ENCODE measurements at places on chromosomes 7 and 10. TPM values are rescaled to one million over a fixed set of nuclear protein-coding genes. Genes with fewer than 3 reads are reported as not detected.

The OR13A1 gene
- not detected for total RNA-seq

- no peaks in the 10 kb centered on the region for H3K36me3 ChIP-seq
- DNase-seq = no peak
- no peaks in the 10 kb centered on the region for H3K4me1 ChIP-seq
- no peak overlapping the region for H3K4me3 ChIP-seq
Measured at GRCh38 chr7:53015463-53015862, 20.0 kb upstream of the POM121L12 start.

The LAMB1 gene
- not detected for total RNA-seq

DNA sequence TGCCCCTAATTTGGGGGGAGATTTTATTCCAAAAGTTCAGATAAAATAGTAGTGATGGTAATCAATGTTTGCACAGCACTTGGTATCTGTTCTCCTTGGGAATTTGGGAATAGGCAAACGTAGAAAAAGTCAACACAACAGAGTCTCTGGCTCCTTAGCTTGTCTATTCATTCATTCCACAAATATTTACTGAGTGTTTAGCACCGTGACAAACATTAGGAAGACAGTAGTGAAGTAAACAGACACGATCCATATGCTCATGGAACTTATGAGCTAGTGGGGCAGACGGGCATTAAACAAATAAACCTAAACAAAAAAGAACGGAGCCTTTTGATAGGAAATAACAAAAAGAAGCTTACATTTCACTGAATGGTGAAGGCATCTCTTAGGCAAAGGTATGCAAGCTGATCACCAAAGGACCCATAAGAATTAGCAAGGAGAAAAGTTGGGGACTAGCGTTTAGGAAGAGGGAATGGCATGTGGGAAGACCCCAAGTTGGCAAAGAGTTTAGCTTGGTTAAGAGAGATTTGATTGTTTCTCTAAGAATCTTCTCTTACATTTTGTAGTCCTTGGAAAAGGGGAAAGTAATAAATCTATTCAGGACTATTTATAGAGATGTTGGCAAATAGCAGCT, 243.9 kb upstream of the NPY start:
- no peaks in the 10 kb centered on the region for H3K4me1 ChIP-seq
- H3K27me3 ChIP-seq = no peaks in the 10 kb centered on the region
- H3K27ac ChIP-seq = no peak overlapping the region
- H3K36me3 ChIP-seq = no peaks in the 10 kb centered on the region
- DNase-seq = no peak

DNA sequence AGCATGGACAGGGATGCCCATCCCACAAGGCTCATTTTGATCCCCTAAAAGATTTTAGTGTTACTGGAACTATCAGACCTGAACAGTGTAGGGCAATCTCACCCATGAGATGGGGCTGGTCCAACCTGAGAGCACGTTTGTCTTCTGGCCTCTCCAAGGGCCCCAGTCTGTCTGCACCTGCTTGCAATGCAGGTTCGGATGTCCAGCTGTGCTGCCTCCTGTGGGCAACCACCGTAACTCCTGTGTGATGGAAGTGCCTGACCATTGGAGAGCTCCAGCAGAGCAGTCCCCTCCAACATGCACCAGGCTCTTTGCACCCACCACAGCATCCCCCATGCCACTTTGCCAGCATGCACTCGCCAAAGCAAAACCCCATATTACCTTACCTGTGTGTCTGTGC, 290.1 kb upstream of the KCND2 start:
- no peaks in the 10 kb centered on the region for H3K36me3 ChIP-seq
- no peak overlapping the region for H3K4me3 ChIP-seq
- H3K27me3 ChIP-seq = no peaks in the 10 kb centered on the region
- H3K4me1 ChIP-seq = no peaks in the 10 kb centered on the region
- DNase-seq = no peak

The IGFBP1 gene
- not detected for total RNA-seq

DNA sequence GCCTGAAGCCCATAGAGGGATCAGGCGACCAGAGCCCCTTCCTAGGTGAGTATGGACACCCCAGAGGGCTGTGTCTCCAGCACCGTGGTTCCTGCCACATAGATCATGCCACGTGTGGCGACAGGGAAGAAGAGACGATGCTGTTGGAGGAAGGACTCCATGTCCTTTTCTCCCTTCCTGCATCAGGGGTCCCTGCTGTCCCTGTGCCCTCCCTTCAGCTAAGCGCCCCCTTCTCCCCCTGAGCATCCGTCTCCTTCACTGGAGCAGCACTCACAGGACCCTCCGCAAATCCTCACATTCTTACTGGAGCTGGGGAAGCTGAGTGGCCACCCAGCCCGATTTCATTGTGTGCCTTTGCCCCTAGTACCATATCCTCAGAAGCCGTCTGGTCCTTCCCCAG, 85.6 kb upstream of the NPS start:
- H3K4me3 ChIP-seq = no peak overlapping the region
- H3K27me3 ChIP-seq = no peaks in the 10 kb centered on the region
- no peaks in the 10 kb centered on the region for H3K36me3 ChIP-seq
- H3K27ac ChIP-seq = no peak overlapping the region
- no peaks in the 10 kb centered on the region for H3K4me1 ChIP-seq

DNA sequence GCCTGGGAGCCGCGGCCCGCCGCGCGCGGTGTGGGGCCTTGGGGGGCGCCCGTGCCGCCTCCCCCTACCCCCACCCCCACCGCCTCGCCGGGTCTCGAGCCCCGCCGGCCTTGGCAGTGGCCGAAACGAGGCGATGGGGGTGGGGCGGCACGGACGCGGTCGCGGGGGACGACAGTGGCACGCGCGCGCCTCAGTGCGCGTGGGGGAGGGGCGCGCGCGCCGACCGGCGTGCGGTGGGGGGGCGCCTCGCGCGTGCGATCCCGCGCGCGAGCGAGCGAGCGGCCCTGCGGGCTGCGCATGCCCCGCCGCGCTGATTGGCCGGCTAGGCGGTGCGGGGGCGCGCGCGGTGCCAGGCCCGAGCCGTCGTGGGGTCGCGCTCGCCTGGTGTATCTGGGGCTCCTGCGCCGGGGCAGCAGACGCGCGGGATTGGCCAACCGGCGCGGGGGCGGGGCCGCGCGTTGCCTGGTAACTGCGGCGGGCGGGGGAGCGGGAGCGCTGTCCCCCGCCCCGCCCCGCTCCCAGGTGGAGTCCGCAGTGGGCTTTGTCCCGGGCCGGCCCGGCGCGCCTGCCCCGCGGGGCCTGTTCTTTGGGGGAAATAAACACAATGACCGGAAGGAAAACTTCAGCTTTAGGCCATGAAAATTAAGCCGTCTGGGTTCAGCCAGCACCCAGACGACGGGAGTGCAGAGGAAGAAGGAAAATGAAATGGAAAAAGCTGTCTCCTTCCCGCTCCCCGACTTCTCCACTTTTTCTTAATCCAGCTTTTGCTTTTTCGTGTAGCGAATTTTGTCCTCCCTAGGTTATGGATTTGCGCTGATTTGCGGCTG, 873 bp downstream of the GTF2I start:
- H3K36me3 ChIP-seq = no peaks in the 10 kb centered on the region
- no peaks in the 10 kb centered on the region for H3K27me3 ChIP-seq
- peak; percentile 90 for DNase-seq
- peak overlapping the region; percentile 69 for H3K27ac ChIP-seq
- H3K4me3 ChIP-seq = peak overlapping the region; percentile 58

DNA sequence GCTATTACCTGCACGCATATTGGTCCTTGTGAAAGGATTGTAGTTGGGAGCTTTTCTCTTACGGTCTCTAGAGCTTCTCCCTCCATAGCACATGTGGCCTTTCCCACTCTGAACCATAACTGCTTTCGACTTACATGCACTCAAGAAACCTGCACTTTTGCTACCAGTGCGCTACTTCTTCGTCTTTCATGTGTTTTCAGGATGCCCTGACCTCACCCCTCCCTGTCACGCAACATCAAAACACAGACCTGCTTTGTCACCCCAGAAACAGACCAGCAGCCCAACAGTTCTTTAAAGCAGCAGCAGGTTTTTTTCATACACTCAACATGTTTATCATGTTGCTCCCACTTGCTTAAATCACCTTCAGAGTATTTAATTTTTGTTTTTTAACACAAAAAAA, 243.5 kb upstream of the TCF7L2 start:
- H3K27me3 ChIP-seq = no peaks in the 10 kb centered on the region
- no peak overlapping the region for H3K4me3 ChIP-seq
- no peaks in the 10 kb centered on the region for H3K36me3 ChIP-seq
- DNase-seq = no peak
- H3K27ac ChIP-seq = no peak overlapping the region
- no peaks in the 10 kb centered on the region for H3K4me1 ChIP-seq

- no peak overlapping the region for H3K27ac ChIP-seq
- DNase-seq = no peak
- no peaks in the 10 kb centered on the region for H3K36me3 ChIP-seq
- no peaks in the 10 kb centered on the region for H3K27me3 ChIP-seq
- no peaks in the 10 kb centered on the region for H3K4me1 ChIP-seq
Measured at GRCh38 chr10:16689227-16689626, 128.0 kb downstream of the RSU1 start.

The TCF7L2 gene
- 0.89 TPM for total RNA-seq

The OGDH gene
- total RNA-seq = 93.8 TPM

- no peak overlapping the region for H3K27ac ChIP-seq
- H3K4me3 ChIP-seq = no peak overlapping the region
- DNase-seq = no peak
- H3K27me3 ChIP-seq = no peaks in the 10 kb centered on the region
Measured at GRCh38 chr7:112571852-112572607, 91.2 kb downstream of the LSMEM1 start.

GRCh38 chr7:16915405-16915804, 33.6 kb upstream of the AGR3 start:
- no peaks in the 10 kb centered on the region for H3K4me1 ChIP-seq
- no peak overlapping the region for H3K4me3 ChIP-seq

DNA sequence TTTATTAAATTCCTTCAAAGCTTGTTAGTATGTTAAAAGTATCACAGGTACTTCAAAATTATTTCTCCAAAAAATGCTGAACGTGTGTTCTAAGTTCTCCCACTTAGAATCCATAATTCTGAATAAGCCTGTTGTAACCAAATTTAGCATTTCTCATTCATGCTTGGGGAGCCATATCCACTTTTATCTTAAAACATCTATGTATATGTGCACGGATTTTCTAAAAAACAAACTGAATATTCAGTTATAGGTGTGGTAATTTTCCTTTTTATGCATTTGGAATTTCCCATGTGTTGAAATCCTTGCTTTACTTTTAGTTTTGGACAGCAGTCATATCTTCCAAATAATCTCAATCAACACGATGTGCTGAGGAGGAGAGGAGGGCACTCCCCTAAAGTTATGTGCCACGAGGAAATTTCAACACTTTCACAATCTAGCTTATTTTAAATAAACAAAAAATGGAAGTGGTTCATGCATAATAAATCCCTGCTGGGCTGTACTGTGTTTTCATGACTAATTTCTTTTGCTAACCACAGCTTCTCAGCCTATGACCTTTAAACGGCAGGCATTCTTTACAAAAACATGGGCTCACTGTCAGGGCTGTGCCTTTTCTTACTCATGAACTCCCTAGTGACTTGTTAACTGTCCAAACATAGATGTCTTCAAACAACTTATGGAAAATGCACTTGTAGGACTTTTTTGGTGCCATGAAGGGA, 380.3 kb upstream of the SEMA3C start:
- H3K36me3 ChIP-seq = no peaks in the 10 kb centered on the region
- H3K27ac ChIP-seq = no peak overlapping the region
- no peaks in the 10 kb centered on the region for H3K27me3 ChIP-seq
- H3K4me1 ChIP-seq = no peaks in the 10 kb centered on the region
- no peak overlapping the region for H3K4me3 ChIP-seq
- no peak for DNase-seq

DNA sequence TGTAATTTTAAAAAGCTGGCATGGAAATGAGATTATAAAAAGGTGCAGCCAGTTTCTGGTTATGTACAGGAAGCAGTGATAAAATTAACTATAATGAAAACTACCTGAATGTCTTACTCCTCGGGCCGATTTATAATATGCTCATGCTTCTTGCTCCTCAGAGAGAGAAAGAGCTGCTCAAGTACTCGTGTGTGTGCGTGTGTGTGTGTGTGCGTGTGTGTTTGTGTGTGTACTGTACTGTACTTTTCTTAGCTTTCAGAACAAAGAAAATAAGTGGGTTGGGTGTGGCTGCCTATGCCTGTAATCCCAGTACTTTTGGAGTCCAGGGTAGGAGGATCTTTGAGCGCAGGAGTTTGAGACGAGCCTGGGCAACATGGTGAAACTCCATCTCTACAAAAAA, 96.6 kb upstream of the NMT2 start:
- H3K4me1 ChIP-seq = no peaks in the 10 kb centered on the region
- no peaks in the 10 kb centered on the region for H3K36me3 ChIP-seq
- H3K27me3 ChIP-seq = no peaks in the 10 kb centered on the region
- no peak overlapping the region for H3K27ac ChIP-seq
- H3K4me3 ChIP-seq = no peak overlapping the region

The HOXA7 gene
- not detected for total RNA-seq

- H3K4me1 ChIP-seq = no peaks in the 10 kb centered on the region
- DNase-seq = no peak
- no peak overlapping the region for H3K4me3 ChIP-seq
- H3K27me3 ChIP-seq = no peaks in the 10 kb centered on the region
Measured at GRCh38 chr10:78806681-78807221, 262.0 kb upstream of the ZMIZ1 start.

The TSPAN15 gene
- 1.4 TPM for total RNA-seq

- no peak for DNase-seq
- no peaks in the 10 kb centered on the region for H3K27me3 ChIP-seq
- no peaks in the 10 kb centered on the region for H3K36me3 ChIP-seq
- H3K4me3 ChIP-seq = no peak overlapping the region
- no peak overlapping the region for H3K27ac ChIP-seq
Measured at GRCh38 chr7:57205000-57205399, 72.8 kb upstream of the ZNF479 start.

The RBAK gene
- total RNA-seq = 9.3 TPM

DNA sequence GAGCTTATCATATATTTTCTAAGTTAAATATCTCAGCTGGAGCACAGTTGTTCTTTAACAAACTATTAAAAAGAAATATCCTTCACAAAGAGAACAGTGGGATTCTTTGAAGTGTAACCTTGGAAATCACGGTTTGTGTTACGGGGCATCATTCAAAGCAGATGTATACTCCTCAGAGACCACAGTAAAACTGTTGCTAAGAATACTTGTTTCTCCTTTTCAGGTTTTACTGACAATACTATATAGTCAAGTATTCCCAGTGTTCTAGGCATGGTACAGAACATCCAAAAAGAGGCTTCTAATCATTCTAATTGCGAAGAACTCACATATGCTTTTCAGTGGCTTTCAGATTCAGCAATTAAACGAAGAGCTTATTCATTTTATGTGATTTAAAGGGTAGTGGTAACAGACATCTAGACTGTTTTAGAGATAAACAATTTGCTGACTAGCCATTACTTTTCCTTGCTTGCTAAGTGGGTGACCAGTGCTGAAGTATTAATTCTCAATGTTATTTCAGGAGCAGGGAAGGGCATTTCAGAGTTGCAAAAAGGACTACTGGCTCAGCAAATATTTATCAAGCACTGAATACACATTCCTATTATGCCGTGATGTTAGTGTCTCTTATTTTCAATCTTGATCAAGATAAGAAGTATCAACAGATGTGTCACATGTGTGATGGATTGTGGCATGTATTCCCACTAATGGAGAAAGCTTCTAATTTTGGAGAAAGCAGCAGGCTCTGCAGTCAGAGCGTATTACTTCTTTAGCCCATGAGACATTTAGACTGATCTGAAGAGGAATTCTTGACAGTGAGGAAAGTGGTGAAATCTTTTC, 236.8 kb downstream of the RNLS start:
- DNase-seq = no peak
- no peak overlapping the region for H3K4me3 ChIP-seq
- no peak overlapping the region for H3K27ac ChIP-seq

Data from CD8-positive, alpha-beta memory T cell (primary cell).